NCI-H460 (cell line): ENCODE measurements at places on chromosomes 6 and 20. TPM values are rescaled to one million over a fixed set of nuclear protein-coding genes. Genes with fewer than 3 reads are reported as not detected.

Gene BTNL2
- not detected in 2 replicates for total RNA-seq

Gene OSER1
- 32.0 and 38.0 TPM in 2 replicates for total RNA-seq

- no peak for DNase-seq
Measured at GRCh38 chr6:167668019-167668753, 158.5 kb upstream of the AFDN start.

Gene MOG
- total RNA-seq, result not detected in 2 replicates

DNA sequence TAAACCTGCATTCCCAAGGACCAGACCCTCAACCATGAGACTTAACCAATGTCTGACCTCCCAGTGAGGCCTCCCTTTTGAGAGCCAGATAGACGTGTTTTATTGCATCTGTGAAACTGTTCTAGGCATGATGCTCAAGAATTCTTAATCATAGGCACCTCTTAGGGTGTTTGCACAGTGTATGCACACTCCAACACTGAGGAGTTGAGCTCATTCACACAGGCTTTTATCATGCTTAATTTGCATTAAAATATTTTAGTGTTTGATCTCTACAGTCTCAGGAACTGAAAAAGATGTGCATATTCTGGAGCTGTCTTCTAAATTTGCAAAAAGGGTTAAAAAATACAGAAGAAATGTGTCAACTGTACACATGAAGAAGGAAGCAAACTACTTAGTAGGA lies 27.4 kb downstream of the RHAG start:
- DNase-seq, result no peak

DNA sequence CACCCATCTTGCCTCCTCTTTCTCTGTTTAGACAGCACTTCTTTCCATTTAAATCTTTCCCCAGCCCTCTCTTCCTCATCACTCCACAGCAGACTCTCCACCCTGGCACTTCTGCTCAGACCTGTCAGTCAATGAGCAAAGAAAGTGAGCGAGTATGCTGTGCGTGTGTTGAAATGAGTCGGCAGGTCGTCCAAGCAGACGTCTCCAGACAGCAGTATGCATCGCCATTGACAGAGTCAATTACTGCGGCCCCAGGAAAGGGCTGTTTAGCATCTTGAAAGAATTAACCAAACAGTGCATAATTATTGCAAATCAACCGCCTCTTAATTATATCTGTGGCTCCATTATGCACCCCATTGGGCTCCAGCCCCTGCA lies 54.8 kb upstream of the KCNG1 start:
- DNase-seq, result no peak

Gene TSHZ2
- total RNA-seq, result not detected in 2 replicates
